T47D (cell line): ENCODE measurements at places on chromosomes 5 and 9.
A peak's percentile ranks its signal among the peaks of the same experiment; 100 is the strongest.

GRCh38 chr5:173324115-173325001 lies 3.9 kb downstream of the STC2 start:
- DNase-seq = no peak

DNA sequence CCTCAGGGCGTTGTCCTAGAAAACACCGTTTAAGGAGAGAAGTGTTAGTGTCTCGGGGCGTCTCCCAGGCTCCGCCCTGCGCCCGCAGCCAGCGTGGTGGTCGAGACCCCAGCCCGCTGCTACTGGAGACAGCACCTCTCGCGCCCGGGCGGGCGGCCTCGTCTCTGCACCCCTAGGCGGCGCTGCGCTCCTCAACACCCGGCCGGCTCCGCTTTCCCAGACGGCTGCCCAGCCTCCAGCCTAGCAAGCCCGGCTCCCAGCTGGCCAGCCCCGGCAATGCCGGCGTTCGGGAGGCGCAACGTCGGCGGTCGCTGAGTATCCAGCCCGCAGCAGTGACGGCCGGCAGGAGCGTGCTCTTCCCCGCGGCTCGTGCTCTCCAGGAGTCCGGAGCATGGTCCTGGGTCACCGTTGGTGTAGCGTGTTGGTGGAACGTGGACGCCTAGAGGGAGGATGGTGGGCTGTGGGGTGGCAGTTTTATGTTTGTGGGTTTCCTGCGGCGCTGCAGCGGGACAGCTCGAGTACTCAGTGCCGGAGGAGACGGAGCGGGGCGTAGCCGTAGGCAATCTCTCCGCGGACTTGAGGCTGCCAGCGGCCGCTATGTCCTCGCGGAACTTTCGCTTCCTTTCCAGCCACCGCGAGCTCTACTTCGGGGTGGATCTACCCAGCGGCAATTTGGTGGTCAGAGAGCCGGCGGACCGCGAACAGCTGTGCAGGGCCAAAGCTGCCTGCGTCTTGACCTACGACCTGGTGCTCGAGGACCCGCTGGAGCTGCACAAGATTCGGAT lies 536 bp downstream of the PCDHAC1 start:
- DNase-seq = peak; percentile 81

- no peak for DNase-seq
These were observed 49.7 kb downstream of the PTBP3 start for GRCh38 chr9:112283582-112284253.

GRCh38 chr5:101390151-101390908 lies 487.2 kb upstream of the ST8SIA4 start:
- DNase-seq = peak; percentile 69

DNA sequence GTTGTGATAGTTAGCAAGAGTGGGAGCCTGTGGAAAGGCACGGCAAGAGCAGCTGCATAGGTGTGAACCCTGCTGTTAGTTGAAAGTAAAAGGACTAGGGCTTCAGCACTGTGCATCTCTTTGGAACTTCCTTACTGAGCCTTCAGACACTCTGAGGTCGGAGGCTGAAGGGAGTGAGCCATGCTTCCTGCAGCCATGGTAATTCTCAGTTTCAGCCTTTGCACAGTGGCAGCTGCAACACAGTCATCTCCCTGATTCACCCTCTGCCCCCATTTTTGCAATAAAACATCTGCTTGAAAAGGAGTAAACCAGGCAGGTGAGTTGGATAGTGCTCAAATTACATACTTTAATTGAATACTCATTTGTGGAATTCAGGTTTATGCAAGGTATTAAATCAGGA lies 6.5 kb upstream of the TLE4 start:
- DNase-seq = no peak

DNA sequence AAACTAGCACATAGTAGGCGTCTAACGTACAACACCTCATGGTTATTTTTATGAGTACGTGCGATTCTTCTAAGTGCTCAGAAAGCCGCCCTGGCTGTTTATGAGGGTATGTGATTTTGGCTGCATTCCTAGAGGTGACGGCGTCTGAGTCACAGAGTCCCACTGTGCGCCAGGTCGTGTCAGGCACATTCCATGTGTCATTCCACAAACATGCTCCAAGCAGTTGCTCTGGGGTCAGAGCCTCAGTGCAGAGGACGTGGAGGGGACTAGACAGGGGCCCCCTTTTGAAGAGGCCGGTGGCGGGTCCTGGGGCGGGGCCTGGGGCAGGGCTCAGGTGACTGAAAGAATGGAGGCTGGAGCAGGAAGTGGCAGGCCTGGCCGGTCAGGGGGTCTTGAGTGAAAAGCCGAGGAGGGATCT lies 51.9 kb downstream of the NEK6 start:
- DNase-seq = no peak

DNA sequence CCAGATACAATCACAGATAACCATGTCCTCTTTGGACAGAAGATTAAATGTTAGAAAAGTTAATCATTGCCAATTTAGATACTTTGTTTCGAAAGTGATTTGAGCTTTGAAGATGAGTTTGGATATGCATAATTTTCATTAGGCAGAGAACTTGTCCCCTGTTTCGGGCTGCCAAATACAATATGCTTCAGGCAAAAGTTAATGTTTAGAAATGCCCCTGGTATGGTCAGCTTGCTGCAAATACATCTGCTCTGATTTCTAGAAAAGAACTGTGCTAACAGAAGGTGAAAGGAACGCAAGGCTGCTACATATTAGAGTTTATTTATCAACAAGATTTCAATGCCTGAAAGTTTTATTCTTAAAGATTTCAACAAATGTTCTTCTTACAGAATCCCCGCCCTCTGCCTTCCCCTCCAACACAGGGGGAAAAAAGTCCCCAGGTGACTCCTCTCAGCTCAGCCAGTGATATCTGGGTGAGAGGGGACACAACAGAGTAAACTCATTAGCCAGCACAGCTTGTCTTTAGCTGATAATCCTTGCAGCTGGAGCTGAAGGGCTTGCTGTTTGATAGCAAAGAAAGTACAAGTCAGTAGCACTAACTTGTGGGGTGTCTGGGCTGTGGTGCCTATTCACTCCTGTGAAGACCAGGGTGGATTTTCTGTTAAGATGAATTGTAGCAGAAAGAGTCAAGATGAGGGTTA lies 435.7 kb downstream of the DMAC1 start:
- no peak for DNase-seq

- DNase-seq = no peak
These were observed 30.8 kb downstream of the IPPK start for GRCh38 chr9:92639124-92639523.

DNA sequence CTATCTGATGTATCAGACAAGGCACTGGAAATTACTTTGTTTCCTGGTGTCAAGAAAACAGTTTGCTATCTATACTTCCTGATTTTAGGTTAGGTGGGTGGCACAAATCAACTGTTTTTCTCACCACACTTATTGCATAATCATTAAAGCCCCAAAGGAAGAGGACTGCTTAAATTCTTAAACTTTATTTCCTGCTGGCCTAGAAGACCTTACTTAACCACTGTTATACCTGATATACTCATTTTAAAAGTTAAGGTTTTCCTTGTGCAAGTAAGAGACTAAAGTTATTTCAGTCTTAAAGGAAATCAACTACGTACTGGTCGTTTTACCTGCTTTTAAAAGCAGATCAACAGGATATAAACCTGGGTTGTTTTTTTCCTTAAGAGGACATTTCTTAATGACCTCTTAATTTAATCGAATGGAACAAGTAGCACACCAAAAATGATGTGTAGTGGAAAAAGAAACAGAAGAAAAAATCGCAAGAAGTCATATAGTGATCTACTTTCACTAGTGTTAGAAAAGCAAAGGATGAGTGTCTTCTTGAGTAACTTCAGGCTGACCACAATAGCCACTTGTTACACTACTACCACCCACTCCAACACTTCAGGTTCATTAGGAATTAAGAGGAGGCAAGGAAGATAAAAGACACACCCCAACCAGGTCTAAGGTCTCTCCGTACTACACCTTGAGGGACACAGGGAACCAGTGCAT lies 974 bp downstream of the CLINT1 start:
- no peak for DNase-seq

- no peak for DNase-seq
These were observed 244.2 kb upstream of the PIK3R1 start for GRCh38 chr5:67971223-67971830.

GRCh38 chr5:55597014-55597981 lies 62.5 kb upstream of the PLPP1 start:
- no peak for DNase-seq

- no peak for DNase-seq
These were observed 49.6 kb downstream of the GNA14 start for GRCh38 chr9:77598524-77598923.

GRCh38 chr9:124054582-124055227 lies 43.1 kb downstream of the LHX2 start:
- no peak for DNase-seq

DNA sequence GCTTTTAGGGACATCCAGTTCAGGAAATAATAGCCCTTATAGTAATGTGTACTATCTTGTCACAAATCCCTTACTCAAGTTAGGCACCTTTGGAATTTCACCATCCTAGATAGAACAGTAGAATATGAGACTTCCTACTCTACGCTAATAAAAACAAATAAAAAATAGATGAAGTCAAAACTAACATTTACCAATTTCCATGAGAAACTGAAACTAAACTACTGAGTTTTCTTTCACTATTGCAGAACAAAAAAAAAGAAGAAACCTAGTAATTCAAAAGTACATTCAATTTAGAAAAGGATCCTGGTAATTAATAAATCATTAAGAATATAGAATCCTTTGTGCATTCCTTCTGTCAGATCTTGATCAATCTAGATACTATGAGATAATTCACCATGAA lies 14.0 kb downstream of the STARD4 start:
- no peak for DNase-seq

- DNase-seq = no peak
These were observed 186.7 kb downstream of the SYK start for GRCh38 chr9:90988318-90988717.

- DNase-seq = no peak
These were observed 57.8 kb upstream of the FBXL7 start for GRCh38 chr5:15442193-15442570.

- DNase-seq = no peak
These were observed 7.8 kb upstream of the SOX30 start for GRCh38 chr5:157659868-157660660.

- DNase-seq = no peak
These were observed 30.8 kb upstream of the PURA start for GRCh38 chr5:140083120-140083519.

DNA sequence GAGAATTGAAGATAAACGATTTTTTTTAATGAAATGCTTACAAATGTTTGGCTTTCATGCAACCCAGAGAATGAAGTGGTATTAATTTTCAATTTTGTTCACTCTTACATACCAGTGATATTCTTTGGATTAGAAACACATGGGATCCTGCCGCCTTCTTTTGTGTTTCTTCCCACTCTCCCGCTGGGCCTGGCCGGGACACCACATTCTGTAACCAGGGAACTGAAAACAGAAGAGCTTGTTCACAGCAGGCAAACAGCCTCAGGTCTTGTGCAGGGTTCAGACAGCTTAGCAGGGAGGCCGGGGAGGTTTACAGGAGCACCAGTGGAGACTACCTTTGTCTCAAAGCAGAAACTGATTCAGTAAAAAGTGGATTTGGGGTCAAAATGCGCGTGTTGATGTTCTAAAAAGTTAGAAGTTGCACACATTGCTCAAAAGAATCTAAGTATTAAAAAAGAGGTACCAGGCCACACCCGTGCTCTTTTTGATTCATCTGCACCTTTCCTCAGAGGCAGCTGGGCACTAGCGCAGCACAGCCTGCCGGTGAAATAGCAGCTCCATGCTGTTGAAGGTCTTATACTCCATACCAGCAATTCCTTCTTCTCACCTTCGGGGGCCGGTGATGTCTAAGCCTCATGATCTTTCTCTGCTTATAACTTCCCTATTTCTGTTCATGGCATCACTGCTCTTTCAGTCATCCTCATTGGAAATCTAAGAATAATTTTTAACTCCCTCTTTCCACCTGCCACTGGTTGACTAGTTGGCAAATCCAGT lies 67.1 kb downstream of the GRAMD2B start:
- peak; percentile 34 for DNase-seq

GRCh38 chr9:34650816-34651215 lies 1.2 kb upstream of the IL11RA start:
- no peak for DNase-seq

DNA sequence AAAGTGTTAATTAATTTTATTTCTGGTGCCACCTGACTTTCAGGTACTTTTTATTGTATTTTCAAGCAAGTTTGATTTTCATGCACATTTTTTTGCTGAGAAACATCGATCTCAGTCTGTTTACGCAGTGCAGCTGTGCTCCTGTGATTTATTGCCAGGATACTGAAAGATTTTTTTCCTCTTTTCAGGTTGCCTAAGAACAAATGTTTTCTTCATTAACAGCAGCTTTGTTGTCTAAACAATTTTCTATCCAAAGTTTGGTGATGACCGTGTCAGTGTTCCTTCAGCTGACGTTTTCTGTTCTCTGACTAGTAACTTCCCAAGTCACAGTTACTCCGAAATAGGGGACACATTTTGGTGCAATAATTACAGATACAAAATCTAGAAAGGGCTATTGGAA lies 78.1 kb downstream of the VCAN start:
- DNase-seq = no peak

DNA sequence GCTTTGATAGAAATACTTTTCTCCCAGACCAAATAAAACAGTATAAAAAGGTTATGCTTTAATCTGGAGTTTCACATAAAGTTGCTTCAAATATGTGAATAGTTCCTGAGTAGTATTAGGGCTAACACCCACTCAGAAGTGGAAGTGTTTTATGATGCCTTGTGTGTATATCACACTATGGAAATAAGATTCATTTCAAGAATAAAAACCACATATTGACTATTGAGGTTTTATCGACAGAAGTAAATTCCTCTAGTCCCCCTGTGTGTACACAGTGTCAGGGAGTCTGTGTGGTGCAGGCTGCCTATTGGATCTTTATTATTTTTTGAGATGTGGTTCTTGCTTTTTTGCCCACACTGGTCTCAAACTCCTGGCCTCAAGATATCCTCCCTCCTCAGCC lies 20.8 kb upstream of the LRRTM2 start:
- DNase-seq = no peak

GRCh38 chr9:116576386-116576785 lies 110.7 kb upstream of the TRIM32 start:
- DNase-seq = peak; percentile 15

DNA sequence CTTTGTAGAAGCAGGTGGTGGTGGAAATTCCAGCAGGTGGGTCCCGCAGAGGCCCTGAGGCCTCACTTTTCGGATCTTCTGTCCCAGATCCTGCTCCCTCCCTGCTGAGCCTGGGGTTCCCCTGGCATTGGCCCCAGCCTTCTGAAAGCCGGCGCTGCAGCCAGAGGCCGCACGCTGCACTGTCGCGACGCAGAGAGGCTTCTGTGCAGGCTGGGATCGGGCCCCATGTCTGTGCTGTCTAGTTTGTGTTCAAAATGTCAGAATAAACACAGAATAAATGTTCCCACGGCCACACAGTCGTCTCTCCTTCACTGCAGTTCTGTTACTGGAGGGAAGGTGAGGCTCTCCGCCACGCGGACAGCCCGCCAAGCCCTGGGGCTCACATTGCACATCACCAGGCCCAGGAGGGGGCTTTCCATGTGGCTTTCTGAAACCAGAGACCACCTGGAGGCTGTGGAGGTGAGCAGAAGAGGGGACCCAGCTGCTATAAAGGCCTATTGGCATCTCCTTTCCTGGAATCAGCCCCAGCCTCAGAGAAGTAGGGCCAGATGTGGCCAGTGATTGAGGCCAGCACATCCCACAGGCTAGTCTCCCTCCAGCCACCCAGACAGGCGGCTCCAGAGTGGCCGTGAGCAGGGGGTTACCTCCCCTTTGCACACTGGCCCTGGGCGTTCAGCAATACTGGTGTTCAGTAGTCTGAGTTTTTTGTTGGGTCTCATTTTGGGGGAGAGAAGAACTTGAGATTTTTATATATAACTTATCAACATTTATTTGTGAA lies 46.5 kb downstream of the USP20 start:
- DNase-seq = no peak
